ENCODE measurements at places on chromosomes 3 and 15.
A peak's percentile ranks its signal among the peaks of the same experiment; 100 is the strongest.

DNA sequence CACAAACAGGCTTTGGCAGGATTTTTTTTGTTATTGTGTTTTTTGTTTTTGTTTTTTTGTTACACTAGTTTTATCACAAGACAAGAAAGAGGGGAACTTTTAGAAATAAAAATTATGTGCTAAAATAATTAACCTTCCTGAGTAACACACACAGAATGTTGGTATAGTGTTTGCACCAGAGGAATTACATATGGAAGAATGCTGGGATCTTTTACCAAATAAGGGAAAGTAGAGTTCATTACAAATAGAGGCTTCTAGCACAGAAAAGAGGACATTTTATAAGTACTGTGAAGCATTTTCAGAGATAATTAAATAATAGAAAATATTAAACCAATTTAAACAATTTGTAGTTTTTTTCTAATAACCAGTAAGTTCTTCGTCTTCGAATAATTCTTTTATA lies 116.0 kb downstream of the IGF1R start:
- DNase-seq = no peak

- no peak for DNase-seq
Measured at GRCh38 chr3:89923921-89924610, 816.6 kb downstream of the EPHA3 start.

DNA sequence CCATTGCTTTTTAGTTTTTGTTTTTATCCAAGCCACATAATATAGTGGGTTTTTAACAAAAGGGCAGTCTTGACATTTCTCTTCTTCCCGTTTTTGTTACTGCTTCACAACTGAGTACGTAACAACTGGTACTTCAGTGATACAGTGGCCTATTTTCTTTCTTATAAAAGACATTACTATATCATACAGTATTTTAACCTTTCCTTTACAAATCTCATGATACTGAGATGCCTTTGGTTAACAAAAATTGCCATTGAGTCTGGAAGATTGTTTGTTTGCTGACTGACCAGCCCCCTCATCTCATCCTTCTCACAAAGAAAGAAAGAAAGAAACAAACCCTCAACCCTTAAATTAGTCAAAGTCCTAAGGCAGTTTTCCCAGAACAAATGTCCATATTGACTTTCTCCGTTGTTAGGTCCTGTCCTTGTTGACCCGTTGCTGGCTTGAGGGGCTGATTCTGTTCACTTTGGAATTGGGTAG lies 77.0 kb upstream of the SAMMSON start:
- DNase-seq = no peak

- no peak for DNase-seq
Measured at GRCh38 chr3:138033202-138033691, 23.3 kb downstream of the CLDN18 start.

DNA sequence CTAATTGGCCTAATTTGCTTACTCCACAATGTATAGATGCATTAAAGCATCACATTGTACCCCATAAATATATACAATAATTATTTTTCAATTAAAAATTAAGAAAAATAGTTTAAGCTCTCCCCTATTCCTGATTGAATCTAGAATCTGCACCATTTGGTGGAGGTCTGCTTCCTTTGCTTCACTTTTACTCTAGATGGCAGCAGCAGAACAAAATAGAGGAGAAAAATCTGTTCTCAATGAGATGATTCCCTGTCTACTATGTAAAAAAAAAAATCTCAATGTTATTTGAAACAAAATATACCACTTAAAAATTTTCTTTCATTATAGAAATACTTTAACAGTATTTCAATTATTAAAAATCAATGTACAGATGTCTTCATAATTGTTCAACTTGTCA lies 109.6 kb upstream of the FXR1 start:
- DNase-seq = peak; percentile 18

DNA sequence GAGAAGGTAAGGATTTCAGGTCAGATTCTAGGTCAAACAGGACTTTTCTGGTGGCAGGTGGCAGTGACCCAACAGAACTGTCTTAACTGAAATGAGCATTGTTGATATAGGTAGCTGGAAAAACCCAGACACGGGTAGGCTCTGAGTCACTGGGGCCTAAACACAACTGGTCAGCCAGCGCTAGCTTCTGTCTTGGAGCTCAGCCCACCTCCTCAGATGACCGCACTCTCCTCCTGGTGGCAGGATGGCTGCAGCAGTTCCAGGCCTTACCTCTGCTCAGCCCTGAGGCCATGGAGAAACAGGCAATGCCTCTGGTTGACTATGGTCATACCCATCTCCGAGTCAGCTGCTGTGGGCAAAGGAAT lies 61.1 kb upstream of the GATA2 start:
- peak; percentile 54 for DNase-seq

DNA sequence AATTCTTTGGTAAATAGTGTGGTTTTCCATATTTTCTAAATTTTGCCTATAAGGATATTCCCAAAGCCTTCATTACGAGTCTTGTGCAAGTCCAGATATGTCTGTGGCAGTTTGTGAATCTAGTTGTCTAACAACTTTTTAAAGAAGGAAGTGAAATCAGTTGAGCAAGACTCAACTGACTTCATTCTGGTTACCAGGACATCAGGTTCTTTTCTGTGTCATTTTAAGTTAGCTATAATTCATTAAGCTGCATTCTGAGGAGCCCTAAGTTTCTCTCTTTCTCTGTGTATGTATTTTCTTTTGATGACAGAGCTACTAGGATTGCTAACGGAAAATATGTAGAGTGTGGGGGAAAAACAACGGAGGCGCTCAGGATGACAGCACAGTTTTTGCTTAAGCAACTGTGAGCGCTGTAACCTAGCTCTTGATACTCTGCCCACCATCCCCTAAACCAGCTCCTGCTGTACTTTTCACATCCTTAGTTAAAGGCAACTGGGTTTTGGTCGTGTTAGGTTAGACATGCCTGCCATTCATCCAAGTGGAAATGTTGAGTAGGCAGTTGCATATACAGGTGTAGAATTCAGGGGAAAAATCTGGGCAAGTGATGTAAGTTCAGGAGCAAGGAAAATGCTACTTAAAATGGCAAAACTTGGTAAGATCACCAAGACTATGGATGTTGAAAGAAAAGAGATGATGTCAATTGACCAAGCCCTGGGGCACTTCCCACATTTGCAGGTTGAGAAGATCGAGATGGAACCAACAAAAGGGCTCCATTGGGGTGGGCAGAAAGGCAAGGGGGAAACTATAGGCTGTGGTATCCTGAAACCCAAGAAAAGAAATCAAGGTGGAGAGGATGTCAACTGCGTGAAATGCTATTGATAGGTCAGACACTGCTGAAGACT lies 9.2 kb downstream of the MFSD1 start:
- no peak for DNase-seq

- DNase-seq = no peak
Measured at GRCh38 chr15:91252756-91253155, 152.7 kb downstream of the SV2B start.

- DNase-seq = no peak
Measured at GRCh38 chr15:67825881-67826716, 790 bp downstream of the SKOR1 start.

GRCh38 chr15:68348081-68348480 lies 70.5 kb downstream of the FEM1B start:
- peak; percentile 64 for DNase-seq

DNA sequence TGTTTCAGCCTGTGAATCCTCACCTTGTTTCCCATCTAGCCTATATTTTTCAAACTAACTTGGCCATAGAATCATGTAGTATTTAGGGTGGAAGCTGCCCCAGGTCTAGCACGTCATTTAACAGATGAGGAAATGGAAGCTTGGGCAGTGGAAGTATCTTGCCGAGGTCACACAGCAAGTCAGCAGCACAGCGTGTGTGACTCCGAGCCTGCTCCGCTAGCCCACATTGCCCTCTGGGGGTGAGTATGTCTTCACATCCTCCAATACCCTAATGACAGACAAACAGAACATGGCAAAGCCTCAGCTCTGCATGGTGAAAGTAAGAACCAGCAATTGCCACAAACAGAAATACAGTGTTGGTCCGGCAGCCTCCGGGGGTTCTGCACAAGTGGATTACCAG lies 2.2 kb upstream of the CCR5 start:
- DNase-seq = peak; percentile 21

- DNase-seq = no peak
Measured at GRCh38 chr3:191120447-191121298, 78.4 kb upstream of the OSTN start.

GRCh38 chr3:124654470-124654845 lies 75.8 kb upstream of the UMPS start:
- no peak for DNase-seq

GRCh38 chr3:98986073-98986472 lies 84.6 kb upstream of the DCBLD2 start:
- DNase-seq = peak; percentile 79

GRCh38 chr3:50154840-50155490 lies at the start of gene SEMA3F:
TSS of gene SEMA3F (plus strand) at chr3:50155324. CDS start at chr3:50159623, 4,299 bp downstream.
- DNase-seq = peak; percentile 74

- DNase-seq = no peak
Measured at GRCh38 chr15:59522988-59523461, 85.0 kb downstream of the FAM81A start.

GRCh38 chr3:161221806-161222600 lies 892 bp downstream of the NMD3 start:
- peak; percentile 59 for DNase-seq

DNA sequence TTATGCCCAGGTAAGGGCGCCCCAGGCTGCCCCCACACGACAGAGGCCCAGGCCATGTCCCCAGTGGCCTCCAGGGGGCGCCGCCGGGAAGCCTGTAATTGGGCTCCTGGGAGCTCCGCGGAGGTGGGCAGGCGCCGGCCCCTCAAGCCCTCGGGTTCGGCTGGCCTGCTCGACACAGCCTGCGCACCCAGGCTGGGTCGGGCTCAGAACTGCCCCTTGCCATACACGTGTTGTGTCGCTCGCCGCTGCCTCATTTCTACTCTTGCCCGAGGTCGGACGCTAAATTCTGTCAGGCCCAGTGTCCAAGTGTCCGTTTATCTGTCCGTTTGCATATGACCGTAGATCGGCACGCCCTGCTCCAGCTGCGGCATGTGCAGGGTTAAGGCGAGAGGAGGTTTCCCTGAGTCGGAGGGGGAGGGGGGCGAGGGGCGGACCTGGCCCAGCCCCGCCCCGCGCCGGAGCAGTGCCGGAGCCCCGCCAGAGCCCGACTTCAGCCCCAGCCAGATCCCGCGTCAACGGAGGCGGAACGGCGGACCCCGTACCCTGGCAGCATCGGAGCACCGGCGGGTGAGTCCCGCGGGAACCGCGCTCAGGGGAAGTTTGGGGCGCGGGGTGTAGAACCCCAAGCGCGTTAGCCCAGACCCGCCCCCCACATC lies at the start of gene KLHDC8B:
Gene KLHDC8B, plus strand, starts transcription at position 480 of the 656 bp plus-strand sequence. CDS start 1,172 bp downstream, outside the sequence.
- DNase-seq = peak; percentile 94

GRCh38 chr15:76258460-76258859 lies 52.8 kb downstream of the ETFA start:
- no peak for DNase-seq

GRCh38 chr3:146166415-146166821 lies 5.4 kb upstream of the PLOD2 start:
- peak; percentile 37 for DNase-seq

DNA sequence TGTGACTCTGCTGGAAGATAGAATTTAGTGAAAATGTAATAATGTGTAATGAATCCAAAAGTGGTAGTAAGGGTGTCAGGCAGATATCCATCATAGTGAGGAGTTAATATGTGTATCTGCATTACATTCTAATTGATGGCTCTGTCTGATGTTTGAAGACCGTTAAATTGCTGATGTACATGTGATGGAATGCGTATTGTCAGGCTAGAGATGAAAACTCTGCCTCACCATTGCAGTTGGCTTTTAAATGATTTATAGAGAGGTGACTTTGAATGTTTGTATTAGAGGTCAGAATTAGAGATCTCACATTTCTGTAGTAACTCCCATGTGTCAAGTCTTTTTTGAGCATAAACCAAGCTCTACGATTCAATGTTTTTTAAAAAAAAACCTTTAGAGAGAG lies 234.6 kb downstream of the NAALADL2 start:
- DNase-seq = no peak

- peak; percentile 15 for DNase-seq
Measured at GRCh38 chr15:39778021-39778420, 4.6 kb downstream of the FSIP1 start.

- peak; percentile 32 for DNase-seq
Measured at GRCh38 chr3:177201700-177202397, 4.6 kb upstream of the TBL1XR1 start.

- no peak for DNase-seq
Measured at GRCh38 chr3:149867563-149867962, 54.5 kb downstream of the RNF13 start.

- no peak for DNase-seq
Measured at GRCh38 chr3:150467381-150467780, 59.3 kb downstream of the TSC22D2 start.

Measured in mesenchymal stem cell (in vitro differentiated cells and primary cell).